ENCODE measurements at places on chromosomes 5 and 9. TPM values are rescaled to one million over a fixed set of nuclear protein-coding genes. Genes with fewer than 3 reads are reported as not detected.

DNA sequence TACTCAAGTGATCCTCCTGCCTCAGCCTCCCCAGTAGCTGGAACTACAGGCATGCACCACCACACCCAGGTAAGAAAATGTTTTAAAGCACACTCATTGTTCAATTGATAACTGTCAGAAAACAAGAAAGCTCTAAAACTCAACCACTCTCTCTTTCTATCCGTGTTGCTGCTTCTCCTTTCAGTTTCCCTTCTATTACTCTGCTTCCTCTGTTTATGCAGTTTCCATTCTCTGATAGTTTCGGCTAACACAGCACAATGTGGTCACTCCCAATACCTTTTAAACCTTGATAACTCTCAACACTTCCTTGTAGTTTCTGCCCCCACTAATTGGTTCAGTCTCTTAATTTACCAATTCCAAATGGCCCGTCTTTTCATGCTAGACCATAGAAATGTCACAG lies 59.2 kb upstream of the NR4A3 start:
- H3K27ac ChIP-seq = no peak overlapping the region
- H3K36me3 ChIP-seq = no peaks in the 10 kb centered on the region
- H3K4me1 ChIP-seq = no peaks in the 10 kb centered on the region

DNA sequence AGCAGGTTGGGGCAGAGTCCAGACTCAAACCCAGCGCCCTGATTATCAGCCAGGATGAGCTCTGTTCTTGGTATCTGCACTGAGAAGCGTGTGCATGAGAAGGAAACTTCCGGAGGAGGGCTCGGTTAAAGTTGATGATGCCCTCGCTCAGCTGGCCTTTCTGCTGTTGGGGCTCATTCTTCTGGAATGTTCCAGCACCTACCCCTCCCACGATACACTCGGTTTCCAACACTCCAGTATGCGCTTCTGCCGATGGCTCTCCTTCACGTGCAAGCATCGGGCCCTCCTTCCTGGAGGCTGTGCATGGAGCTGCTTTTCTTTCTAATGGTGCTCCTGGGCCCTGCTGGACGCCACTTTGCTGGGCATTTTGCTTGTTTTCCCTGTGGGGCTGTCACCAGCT lies 134.0 kb downstream of the RXRA start:
- no peaks in the 10 kb centered on the region for H3K27me3 ChIP-seq
- DNase-seq = no peak
- H3K27ac ChIP-seq = no peak overlapping the region
- no peak overlapping the region for H3K4me3 ChIP-seq
- peaks cover 21% of the 10 kb centered on the region for H3K4me1 ChIP-seq
- H3K36me3 ChIP-seq = no peaks in the 10 kb centered on the region

DNA sequence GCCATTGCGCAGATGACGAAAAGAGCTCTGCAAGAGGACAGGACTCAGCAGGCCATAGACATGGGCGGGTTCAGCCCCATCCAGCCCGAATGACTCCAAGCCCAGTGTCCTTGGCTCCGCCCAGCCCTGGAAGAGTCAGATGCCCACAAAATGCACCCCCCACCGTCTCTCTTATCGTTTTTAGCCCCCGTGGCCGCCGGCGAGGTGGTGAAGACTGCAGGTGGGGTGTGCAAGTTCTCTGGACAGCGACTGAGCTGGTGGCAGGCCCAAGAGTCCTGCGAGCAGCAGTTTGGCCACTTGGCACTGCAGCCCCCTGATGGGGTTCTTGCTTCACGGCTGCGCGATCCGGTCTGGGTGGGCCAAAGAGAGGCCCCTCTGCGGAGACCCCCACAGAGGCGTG lies 2.1 kb downstream of the ADGRD2 start:
- peaks cover 8% of the 10 kb centered on the region for H3K4me1 ChIP-seq
- DNase-seq = no peak
- H3K4me3 ChIP-seq = no peak overlapping the region
- no peaks in the 10 kb centered on the region for H3K27me3 ChIP-seq
- H3K27ac ChIP-seq = no peak overlapping the region

DNA sequence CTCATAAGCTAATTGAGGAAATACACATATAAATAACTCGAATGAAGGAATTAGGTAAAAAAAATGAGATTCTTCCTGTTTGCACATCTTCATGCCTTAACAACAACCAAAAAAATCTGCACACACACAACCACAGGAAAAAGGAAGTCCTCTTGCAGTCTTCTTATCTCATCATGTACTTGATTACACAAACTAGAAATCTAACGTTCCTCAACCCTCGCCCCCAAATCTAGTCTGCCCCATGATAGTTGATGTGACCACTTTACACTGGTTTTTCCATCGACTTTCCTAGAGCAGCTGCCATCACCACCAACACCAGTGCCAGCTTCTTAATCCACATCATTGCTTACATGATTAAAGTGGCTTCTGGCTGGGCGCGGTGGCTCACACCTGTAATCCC lies 31.2 kb upstream of the RNU6ATAC start:
- H3K4me1 ChIP-seq = no peaks in the 10 kb centered on the region
- no peaks in the 10 kb centered on the region for H3K27me3 ChIP-seq
- no peak for DNase-seq
- H3K4me3 ChIP-seq = no peak overlapping the region
- H3K36me3 ChIP-seq = no peaks in the 10 kb centered on the region
- H3K27ac ChIP-seq = no peak overlapping the region

DNA sequence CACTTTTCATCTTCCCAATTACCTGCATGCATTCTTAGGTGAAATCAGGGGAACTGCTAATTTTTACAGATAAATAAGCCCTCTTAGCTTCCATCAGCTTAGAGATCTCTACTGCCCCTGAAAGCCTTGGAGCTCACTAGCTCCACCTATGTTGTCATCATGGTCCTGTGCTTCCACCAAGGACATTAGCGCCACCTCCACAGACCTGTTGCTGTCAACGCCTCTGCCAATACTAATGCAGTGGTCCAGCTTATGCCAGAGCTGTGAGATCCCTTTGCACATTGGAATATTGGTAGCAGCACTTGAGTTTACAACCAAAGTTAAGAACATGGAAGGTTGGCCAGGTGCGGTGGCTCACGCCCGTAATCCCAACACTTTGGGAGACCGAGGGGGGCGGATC lies 7.7 kb upstream of the SHISAL2B start:
- H3K27ac ChIP-seq = no peak overlapping the region
- H3K36me3 ChIP-seq = no peaks in the 10 kb centered on the region
- H3K27me3 ChIP-seq = peaks cover under 1% of the 10 kb centered on the region
- H3K4me1 ChIP-seq = no peaks in the 10 kb centered on the region
- no peak overlapping the region for H3K4me3 ChIP-seq

DNA sequence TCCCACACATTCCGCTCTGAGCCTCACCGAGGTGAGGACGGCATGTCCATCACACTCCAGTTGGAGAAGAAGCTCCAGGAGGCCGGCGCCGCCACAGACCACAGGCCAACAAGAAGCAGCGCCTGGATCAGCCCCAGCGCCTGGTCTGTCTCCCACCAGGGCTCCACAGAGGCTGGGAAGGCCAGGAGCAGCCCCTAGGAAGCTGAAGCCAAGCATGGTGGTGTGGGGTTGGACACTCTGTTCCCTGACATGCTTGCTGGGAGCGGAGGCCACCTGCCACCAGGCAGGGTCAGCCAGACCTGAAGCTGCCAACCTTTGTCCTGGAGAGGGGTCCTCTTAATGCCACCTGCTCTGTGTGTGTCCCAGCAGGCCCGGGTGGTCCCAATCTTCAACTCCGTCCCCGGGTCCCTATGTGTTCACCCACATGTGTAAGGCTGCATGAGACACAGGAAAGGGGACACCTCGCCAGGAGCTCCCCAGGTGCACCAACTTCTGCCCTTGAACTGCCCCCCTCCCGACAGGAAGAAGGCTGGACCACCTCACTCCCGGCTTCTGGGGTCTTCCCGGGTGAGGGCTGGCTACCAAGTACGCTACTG lies 140.1 kb upstream of the PPP1R26 start:
- H3K4me1 ChIP-seq = peaks cover 74% of the 10 kb centered on the region
- no peaks in the 10 kb centered on the region for H3K27me3 ChIP-seq
- DNase-seq = no peak
- H3K36me3 ChIP-seq = no peaks in the 10 kb centered on the region
- H3K27ac ChIP-seq = peak overlapping the region; percentile 93

GRCh38 chr9:131876486-131876885 lies 136.6 kb upstream of the RAPGEF1 start:
- no peak overlapping the region for H3K4me3 ChIP-seq
- no peak for DNase-seq
- no peaks in the 10 kb centered on the region for H3K36me3 ChIP-seq
- H3K27ac ChIP-seq = no peak overlapping the region
- no peaks in the 10 kb centered on the region for H3K27me3 ChIP-seq
- no peaks in the 10 kb centered on the region for H3K4me1 ChIP-seq

Gene GLDC
- total RNA-seq = 0.32 TPM

DNA sequence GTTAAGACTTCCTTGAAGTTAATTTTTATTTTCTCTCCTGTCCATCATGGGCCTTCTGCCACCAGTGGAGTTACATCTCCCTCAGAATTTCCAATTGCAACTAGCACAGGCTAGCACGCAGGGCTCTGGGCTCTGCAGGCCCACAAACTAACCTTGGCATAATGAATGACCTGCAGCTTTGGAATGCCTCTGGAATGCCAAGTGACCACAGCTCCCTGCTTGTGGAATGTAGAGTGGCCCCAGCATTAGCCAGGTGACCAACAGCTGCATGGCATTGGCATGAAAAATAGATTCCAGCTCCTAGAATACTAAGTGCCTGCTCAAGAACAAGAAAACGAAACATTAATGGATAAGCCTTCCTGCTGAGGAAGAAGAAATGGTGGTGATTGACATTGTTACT lies 726.1 kb downstream of the BRINP1 start:
- H3K4me3 ChIP-seq = no peak overlapping the region
- no peaks in the 10 kb centered on the region for H3K36me3 ChIP-seq
- H3K4me1 ChIP-seq = no peaks in the 10 kb centered on the region
- H3K27me3 ChIP-seq = no peaks in the 10 kb centered on the region
- H3K27ac ChIP-seq = no peak overlapping the region

Gene BBLN
- total RNA-seq = 41.9 TPM

DNA sequence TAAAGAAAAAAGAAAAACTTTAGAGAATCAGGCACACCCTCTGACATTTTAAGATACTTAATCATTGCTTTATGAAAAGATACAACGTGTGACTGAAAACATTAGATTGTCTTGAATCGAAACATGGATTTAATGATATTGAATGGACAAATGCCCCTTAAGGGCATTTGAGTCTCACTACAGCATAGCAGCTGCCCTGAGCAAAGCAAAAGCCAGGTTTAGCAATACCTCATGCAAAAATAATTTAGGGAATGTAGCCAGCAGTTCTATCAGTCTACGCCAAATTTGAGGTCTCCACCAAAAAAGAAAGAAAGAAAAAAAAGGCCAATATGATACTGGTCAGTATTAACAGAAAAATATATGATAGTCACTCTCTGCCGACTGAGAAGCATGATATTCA lies 56.6 kb upstream of the LMNB1 start:
- no peaks in the 10 kb centered on the region for H3K4me1 ChIP-seq
- H3K36me3 ChIP-seq = no peaks in the 10 kb centered on the region
- no peak overlapping the region for H3K27ac ChIP-seq
- DNase-seq = no peak

GRCh38 chr5:141814064-141814964 lies 63.9 kb downstream of the PCDH1 start:
- H3K4me3 ChIP-seq = no peak overlapping the region
- no peak for DNase-seq
- H3K36me3 ChIP-seq = no peaks in the 10 kb centered on the region
- no peak overlapping the region for H3K27ac ChIP-seq
- H3K4me1 ChIP-seq = peaks cover 14% of the 10 kb centered on the region
- H3K27me3 ChIP-seq = no peaks in the 10 kb centered on the region

DNA sequence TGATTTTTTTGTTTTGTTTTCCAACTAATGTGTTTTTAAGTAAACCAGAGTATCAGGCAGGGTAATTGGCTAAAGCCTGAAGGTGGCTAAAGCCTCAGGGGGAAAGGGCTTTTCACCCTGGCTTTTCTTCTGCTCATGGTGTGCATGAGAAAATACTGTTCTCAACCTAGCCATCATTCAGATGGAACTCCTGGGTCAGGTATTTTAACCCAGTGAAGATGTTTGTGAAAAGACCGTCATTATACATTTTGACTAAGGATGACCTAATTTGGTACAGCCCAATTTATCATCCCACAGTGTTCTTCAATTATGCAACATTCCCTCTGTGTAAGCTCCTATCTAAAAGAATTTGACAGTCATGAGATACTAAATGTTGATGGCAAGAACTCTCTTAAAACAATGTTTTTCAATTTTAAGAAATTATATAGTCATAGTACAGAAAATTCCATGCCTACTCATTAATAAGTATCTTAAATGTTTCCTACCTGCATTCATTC lies 209.5 kb upstream of the TARS1 start:
- no peak overlapping the region for H3K4me3 ChIP-seq
- H3K27ac ChIP-seq = no peak overlapping the region
- peaks cover 9% of the 10 kb centered on the region for H3K4me1 ChIP-seq
- no peaks in the 10 kb centered on the region for H3K36me3 ChIP-seq
- H3K27me3 ChIP-seq = no peaks in the 10 kb centered on the region

DNA sequence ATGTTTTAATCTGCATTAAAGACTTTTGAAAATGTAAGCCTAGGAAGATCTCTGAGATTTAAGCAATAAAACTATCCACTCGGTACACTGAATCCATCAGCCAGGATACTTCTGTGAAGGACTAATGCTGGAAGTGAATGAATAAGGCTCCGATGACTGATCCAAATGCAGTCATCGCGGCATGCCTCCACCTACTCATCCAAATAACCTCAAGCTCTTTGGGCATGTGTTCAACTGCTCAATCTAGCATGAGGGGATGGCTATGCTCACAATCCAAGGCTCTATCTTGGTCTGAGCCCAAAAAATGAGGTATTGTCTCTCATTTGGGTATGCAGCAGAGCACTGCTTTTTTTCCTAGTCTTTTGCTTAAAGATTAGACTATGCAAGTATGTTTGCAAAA lies 19.2 kb downstream of the MARCHF3 start:
- no peaks in the 10 kb centered on the region for H3K4me1 ChIP-seq
- no peak overlapping the region for H3K4me3 ChIP-seq
- H3K27ac ChIP-seq = no peak overlapping the region
- no peaks in the 10 kb centered on the region for H3K27me3 ChIP-seq
- no peaks in the 10 kb centered on the region for H3K36me3 ChIP-seq
- no peak for DNase-seq

DNA sequence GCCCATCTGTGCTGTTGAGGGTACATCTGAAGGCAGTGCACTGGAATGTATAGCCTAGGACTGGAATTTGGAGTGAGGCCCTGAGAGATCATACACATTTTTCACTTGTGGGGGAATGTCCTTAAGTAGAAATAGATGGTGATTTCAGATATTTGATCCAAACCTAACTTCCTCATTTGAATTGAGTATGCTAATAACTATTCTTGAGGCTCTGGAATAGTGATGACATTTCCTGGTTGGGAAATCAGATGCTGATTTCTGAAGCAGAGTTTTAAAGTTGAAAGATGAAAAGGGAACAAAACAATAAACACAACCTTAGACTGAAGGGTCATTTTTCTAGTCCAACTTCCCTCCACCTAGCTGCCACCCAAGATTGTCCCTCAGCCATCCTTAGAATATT lies 163.0 kb upstream of the CCDC152 start:
- no peaks in the 10 kb centered on the region for H3K4me1 ChIP-seq
- no peak overlapping the region for H3K4me3 ChIP-seq
- H3K27ac ChIP-seq = no peak overlapping the region
- DNase-seq = no peak
- no peaks in the 10 kb centered on the region for H3K27me3 ChIP-seq

Gene COL5A1
- total RNA-seq = 37.6 TPM

Gene ORM2
- not detected for total RNA-seq

Gene KLHL3
- total RNA-seq = 0.66 TPM

Gene AKNA
- 28.8 TPM for total RNA-seq
